ENCODE measurements at places on chromosomes 3 and 15.
A peak's percentile ranks its signal among the peaks of the same experiment; 100 is the strongest.

GRCh38 chr3:114646526-114646925 lies 352.7 kb downstream of the TIGIT start:
- no peak for DNase-seq

DNA sequence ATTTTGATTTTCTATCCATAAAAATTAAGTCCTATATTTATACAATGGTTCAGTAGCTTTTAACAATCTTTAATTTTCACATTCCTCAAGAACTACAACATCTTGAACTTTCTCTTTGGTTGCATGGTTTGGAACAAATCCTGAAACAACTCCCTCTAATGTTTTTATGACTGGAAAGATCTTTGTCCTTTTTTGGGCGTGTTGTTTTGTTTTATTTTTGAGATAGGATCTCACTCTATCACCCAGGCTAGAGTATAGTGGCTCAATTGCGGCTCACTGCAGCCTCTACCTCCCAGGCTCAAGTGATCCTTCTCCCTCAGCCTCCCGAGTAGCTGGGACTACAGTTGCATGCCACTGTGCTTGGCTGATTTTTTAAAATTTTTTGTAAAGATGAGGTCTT lies 4.0 kb downstream of the STX19 start:
- no peak for DNase-seq

GRCh38 chr3:10933805-10934481 lies 58.6 kb upstream of the SLC6A1 start:
- DNase-seq: no peak

DNA sequence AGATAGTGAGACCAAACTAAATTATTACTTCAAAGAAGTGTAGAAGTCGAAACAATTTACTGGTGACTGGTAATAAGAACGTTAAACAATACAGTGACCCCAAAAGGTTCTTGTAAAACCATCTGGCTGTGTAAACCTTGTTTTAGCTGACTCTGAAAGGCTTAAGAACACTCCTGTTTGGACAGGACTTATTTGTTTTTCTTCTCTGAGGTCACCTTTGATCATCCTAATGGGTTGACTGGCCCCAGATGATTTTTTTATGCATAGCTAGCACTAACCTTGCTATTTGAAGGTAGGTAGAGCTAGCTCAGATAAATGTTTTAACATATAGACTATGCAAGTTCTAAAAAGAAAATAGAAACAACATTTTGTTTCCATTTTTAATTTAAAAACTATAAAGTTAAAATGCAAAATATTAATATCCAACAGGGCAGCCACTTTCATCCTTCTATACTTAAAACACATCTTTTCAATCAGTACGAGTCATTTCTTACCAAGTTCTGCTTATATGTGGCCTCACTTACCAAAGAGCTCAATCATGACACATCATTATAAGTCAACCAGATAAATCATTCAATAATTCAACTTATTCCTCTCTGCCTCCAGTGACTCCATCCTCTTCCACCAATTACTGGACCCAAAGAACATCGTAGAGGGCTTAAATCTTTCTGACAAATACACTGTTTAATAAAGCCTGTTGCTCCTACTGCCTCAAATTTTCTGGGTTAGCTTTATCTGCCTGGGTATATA lies 158.8 kb downstream of the SSR3 start:
- DNase-seq: no peak

GRCh38 chr15:92664178-92664900 lies 8.8 kb upstream of the FAM174B start:
- no peak for DNase-seq

- no peak for DNase-seq
These were observed 57.7 kb downstream of the IL16 start for GRCh38 chr15:81254277-81254915.

DNA sequence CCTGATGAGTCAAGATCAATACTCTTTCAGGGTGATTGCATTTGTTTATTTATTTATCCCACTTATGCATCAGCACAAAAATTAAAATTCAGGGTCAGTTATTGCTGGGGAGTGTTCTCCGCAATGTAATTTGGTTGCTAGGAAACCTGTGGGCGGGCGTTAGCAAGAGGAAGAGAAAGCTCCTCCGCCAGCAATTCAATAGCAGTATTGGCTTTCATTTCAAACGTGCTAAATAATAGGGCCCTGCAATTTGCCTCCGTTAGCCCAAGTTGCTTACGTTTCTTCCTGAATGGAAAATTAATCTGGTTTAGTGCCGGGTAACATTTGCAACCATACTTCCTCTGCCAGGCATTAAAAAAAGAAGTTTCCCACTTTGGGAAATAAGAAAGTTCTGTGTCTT lies 35.5 kb upstream of the PLCL2 start:
- DNase-seq: peak; percentile 75

- DNase-seq: no peak
These were observed 8.1 kb downstream of the GALNT15 start for GRCh38 chr3:16182612-16183011.

DNA sequence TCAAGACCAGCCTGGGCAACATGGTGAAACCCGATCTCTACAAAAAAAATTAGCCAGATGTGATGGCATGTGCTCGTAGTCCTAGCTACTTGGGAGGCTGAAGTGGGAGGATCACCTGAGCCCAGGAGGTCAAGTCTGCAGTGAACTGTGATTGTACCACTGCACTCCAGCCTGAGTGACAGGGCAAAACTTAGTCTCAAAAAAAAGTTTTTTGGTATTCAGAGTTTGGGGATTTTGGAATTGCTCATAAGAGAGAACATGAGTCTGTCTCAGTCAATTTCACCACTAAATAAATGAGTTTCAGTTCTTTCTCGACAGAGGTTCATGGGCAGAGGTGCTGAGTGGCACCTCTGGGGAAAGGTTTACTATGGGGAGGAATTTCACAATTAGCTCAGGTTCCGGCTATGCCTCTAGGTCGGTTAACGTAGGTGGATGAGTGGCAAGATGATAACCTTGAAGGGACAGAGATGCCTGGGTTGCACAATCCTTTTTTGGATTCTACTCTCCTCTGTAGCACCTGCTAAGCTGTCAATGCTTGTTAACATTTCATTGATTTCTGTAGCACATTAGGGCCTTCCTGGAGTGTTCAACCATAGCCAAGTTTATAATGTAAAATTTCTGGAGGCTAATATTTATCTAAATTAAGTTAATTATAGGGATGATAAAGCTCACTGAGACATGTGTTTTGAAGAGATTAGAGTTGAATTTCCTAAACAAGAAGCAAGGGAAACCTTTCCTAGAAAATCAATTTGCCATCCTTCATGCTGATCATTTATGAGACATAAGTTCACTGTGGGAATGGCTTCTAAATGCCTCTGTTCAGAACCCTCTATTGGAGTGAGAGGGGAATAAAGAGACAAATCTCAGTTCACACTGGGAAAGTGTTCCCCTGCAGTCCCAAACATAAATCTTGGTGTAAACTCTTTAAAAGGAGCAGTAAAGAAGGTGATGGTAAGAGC lies 37.4 kb upstream of the DCP1A start:
- DNase-seq: no peak

- no peak for DNase-seq
These were observed 29.6 kb downstream of the CHAC1 start for GRCh38 chr15:40982855-40983254.

DNA sequence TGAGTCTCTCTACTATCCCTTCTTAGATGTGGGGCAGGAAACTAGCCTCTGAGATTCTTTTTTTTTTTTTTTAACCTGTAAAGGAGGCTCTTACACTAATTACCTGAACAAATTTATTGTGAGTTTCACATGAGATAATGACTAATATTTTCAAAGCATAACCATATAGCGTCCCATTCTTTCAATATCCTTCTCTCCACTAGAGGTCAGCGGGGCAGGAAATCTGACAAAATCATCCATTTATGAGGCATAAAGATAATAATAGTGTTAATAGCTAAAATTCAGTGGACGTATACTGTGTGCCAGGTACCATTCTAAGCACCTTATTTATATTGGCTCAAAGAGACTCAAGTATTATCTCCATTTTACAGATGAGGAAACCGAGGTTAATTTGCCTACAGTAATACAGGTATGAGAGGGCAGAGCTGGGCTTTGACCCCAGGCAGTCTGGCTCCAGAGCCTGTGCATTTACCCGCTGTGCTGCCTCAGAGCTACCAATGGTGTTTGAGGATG lies 16.3 kb upstream of the SMAD6 start:
- DNase-seq: no peak

GRCh38 chr3:25572336-25572735 lies 92.4 kb downstream of the TOP2B start:
- no peak for DNase-seq

DNA sequence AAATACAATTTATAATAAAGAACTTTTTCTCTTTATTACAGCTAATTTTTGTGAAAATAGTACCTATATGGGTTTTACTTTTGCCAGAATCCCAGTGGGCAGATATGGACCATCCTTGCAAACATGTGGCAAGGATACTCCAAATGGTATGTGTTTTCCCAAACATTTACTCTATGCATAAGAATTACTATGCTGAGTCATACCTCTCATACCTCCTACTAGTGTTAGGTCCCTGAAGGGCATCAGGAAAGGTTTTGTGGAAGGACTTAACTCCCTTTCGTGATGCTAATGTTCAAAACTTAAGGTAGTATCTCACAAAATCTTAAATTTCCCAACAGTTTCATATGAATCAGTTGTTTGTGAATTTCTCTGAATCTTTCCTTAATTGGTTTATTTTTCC lies 21.3 kb downstream of the ADGRG7 start:
- no peak for DNase-seq

- no peak for DNase-seq
These were observed 46.4 kb downstream of the IL1RAP start for GRCh38 chr3:190560013-190560895.

- no peak for DNase-seq
These were observed 77.8 kb downstream of the VGLL3 start for GRCh38 chr3:86913160-86913559.

- no peak for DNase-seq
These were observed 48.3 kb downstream of the MEF2A start for GRCh38 chr15:99613887-99614647.

- no peak for DNase-seq
These were observed 44.9 kb upstream of the CTSH start for GRCh38 chr15:78989701-78990240.

DNA sequence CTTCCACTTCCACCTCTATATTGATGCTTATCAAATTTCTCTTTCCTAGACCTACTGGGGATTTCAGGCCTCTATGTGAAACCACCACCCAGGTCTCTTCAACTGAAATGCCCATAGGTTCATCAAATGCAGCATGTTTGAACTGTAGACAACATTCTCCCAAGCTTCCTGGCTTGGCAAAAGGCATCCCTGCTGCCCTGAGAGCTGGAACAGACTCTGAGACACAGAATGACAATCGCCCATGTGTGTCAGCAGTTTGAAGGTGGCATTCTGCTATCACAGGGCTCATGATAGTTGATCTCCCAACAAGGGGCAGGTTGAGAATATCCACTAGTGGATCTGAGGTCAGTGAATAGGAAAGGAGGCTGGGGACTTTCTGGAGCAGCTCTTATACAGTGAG lies 200.7 kb downstream of the RPLP1 start:
- no peak for DNase-seq

- no peak for DNase-seq
These were observed 12.6 kb downstream of the ALAS1 start for GRCh38 chr3:52210550-52211046.

DNA sequence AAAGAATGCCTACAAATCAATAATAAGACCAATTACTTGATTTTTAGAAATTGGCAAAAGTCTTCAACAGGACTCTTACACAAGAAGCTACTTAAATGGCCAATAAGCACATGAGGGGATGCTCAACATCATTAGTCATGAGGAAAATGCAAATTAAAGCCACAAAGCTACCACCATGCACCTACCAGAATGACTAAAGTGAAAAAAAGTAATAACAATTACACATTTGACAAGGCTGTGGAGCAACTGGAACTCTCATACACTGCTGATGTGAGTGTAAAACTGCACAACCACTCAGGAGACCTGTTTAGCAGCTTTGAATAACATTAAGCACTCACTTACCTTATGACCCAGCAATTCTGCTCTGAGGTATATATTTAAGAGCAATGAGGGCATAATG lies 68.4 kb downstream of the PPCDC start:
- no peak for DNase-seq

- DNase-seq: no peak
These were observed 121.1 kb downstream of the ZNF621 start for GRCh38 chr3:40645883-40646282.

DNA sequence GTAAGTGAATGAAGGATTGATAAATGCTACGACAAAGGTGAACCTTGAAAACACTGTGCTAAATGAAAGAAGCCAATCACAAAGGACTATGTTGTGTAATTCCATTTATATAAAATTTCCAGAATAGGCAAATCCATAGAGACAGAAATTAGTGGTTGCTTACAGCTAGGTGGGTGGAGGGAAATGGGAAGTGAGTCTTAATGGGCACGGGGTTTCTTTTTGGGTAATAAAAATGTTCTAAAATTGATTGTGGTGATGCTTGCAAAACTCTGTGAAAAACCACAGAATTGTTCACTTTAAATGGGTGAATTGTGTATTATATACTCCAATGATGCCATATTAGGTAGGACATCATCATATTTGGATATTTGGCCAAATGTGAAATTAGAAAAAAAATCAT lies 20.9 kb upstream of the TEX9 start:
- no peak for DNase-seq

GRCh38 chr3:40068636-40069035 lies 240.9 kb upstream of the EIF1B start:
- DNase-seq: no peak

- no peak for DNase-seq
These were observed 712 bp upstream of the MME start for GRCh38 chr3:155079468-155079745.

- DNase-seq: no peak
These were observed 17.0 kb downstream of the ANKDD1A start for GRCh38 chr15:64928626-64929220.

DNA sequence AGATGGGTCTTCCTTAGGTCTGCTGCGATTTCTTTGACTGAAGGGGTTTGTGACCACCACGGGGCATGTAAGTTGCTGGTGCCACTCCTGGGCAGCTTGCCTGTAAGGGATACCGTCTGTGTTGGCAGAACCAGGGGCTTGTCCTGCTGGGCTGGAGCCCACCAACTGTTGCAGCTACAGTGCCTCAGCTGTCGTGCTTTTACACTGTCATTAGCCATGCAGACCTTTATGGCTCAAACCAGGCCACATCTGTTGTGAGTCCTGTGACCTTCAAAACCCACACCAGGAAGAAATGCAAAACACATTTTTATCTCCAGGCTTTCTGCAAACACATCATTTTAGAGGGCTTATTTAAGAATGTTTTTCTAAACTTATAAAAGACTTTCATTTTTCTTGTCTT lies 168.7 kb downstream of the PTPRG start:
- DNase-seq: no peak

- DNase-seq: no peak
These were observed 161.2 kb upstream of the RGMA start for GRCh38 chr15:93250209-93250608.

- DNase-seq: no peak
These were observed 12.9 kb downstream of the CSRNP1 start for GRCh38 chr3:39140341-39140971.

GRCh38 chr3:7423995-7424394 lies 563.1 kb downstream of the GRM7 start:
- no peak for DNase-seq

DNA sequence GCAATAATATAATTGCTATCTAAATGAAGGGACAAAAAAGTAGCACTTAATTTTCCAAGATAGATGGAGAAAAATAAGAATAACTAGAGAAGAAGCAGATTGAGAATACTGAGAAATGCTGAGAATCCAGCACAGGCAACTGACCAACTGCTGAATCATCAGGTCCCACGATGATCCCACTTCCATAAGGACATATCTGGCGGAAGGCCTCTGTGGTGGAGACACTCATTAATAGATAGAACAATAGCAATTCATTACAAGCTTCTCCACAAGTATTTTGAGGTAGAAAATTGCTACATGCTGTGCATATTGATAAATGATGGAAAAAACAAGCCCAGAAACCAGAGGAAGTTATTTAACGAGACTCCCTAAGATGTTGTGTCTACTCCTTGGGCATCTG lies 105.9 kb downstream of the DUT start:
- no peak for DNase-seq
